G401 (cell line): ENCODE measurements at places on chromosomes 2 and 18.

DNA sequence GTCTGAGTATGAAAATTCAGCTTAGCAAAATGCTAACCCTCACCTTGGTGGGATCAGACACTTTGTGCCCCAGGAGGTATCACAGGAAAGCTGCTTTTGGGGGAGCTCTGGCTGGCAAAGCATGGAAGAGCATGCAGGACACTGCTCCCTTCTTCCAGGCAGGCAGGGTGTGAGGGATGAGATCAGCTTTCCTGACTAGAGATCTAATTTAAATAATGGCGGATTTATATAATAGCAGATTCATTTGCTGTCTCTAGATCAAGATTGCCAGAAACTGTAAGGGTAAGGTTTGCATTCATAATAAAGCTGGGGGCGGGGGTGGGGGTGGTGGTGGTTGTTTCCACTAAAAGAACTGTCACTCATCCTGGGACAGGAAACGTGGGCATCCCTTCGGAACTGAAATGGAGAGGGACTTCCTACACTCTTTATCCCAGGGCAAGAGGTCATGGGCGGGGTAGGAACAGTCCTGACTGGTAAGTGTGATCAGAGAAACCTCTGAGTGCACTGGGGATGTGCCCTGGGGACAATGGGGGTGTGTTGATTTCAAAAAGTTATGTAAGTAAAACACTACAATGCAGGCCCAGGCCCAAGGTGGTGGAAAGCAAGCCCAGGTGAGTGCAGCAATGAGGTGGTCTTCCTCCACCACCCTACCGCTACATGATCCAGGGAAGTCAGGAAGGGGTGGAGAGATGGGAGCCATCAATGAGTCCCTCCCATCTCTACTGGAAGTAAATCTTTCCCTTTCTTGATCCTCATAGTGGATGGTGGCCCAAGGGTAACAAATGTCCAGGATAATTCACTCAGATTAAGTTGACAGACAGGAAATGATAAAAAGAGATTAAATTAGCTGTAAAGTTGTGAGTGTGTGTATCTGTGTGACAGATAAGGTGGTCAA, 171.4 kb upstream of the SERPINE2 start:
- DNase-seq, result no peak

- peak; percentile 9 for DNase-seq
These were observed 250.7 kb downstream of the VAPA start for GRCh38 chr18:10164271-10165071.

DNA sequence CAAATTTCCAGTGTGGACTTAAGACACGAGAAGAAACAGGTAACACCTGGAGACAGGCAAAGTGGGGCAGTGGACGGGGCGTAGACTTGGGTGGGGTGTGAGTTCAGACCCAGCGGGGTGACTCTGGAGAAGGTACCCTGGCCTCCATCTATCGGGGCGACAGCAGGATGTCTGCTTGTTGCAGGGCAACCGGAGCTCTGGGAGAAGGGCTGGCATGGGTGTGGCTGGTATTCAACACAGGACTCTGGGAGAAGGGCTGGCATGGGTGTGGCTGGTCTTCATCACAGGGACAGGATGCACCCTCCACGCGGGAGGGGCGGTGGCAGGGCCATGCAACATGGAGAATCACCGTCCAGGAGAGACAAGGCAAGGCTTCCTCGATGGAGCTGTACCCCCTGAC, 198.5 kb downstream of the HDAC4 start:
- no peak for DNase-seq

GRCh38 chr2:152166633-152167032, 8.9 kb downstream of the STAM2 start:
- no peak for DNase-seq

DNA sequence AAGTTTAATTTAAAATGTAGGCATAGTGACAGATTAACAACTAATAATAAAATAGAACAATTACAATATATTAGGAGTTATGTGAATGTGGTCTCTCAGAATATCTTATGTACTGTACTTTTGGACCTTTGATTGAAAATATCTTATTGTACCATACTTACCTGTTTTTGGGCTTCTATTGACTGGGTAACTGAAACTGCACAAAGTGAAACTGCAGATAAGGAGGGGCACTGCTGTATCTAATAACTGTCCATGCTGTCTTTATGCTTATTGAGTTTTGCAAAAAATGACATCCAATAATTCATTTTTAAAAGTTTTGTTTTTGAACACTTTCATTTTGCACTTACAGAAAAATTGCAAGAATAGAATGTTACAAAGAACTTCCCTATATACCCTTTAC, 19.9 kb downstream of the BIRC6 start:
- no peak for DNase-seq

- DNase-seq, result no peak
These were observed 13.2 kb downstream of the VWA3B start for GRCh38 chr2:98099939-98100743.

- DNase-seq, result no peak
These were observed 48.2 kb downstream of the LIPG start for GRCh38 chr18:49610022-49610445.

DNA sequence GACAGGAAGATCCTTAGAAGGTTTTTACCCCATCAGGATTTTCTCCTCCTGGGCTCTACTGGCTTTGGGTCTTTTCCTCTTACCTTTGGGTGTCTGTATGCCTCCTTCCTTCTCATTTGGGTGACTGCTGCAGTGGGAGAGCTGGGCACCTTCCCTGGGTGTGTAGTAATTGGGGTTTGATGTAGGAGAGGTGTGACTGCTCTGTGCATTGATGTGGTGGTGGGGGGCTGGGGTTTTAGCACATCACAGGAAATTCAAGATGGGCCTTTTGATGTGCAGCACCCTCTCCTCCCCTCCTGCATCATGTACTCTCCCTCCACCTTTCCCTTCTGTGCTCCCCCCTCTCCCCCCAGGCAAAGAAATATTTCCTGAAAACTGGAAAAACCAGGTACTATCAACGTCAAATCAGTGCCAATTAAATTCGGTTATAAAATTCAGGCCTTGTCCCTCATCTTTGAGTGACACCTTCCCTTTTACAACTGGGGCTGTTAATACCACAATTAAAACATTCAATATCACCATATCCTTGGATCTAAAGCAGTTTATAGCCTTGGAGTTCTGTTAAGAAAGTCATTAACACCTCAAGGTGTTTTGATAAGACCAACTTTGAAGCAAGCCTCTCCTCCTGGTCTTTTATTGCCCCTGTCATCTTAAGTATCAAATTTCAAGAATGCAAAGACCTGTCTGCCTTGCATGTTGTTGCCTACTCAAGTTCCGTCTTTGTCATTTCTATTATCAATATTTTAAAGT, 23.3 kb downstream of the EDAR start:
- no peak for DNase-seq

GRCh38 chr18:9792565-9793245, 84.6 kb downstream of the RAB31 start:
- DNase-seq, result no peak

- DNase-seq, result no peak
These were observed 9.1 kb upstream of the ITPRID2 start for GRCh38 chr2:181882246-181883020.

DNA sequence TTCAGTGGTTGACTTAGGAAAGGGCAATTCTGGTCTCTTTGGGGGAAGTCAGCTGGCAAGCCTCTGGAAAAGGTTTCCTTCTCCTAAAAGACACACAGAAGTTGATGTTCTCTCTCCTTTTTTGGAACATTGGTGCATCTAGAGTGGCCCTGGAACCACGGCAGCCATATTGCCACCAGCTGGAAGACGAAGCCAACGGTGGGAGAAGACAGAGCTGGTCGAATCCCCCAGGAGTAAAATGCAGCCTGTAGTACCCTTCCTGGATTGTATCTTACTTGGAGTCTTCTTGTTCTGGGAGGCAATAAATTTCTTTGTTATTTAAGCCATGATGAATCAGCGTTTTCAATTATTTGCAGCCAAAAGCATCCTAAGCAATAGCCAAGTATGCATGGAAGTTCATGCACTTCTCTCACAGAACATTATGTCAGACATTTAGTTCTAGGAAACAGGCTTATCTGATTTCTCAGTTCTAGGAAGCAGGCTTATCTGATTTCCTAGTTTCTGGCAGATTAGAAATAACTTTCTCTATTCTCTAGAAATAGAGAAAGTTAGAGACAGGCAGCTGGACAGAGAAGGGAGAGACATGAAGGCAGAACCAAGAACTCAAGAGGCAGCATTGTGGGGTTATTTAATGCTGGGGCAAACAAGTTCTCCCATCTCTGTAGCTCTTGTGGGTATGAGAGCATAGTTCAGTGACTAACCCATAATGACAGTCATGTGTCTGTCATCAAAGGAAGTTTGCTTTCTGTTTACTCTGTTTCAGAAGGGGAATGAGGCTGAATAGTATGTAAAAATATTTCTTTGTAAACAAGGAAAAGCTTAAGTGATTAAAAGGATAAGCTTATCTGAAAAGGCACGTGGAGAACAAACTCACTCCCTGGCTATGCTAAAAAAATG, 40.5 kb upstream of the NABP1 start:
- DNase-seq, result no peak

- DNase-seq, result no peak
These were observed 101.3 kb downstream of the RAD51AP2 start for GRCh38 chr2:17416884-17417391.

GRCh38 chr18:46067438-46068007, 4.5 kb downstream of the PSTPIP2 start:
- DNase-seq, result no peak

DNA sequence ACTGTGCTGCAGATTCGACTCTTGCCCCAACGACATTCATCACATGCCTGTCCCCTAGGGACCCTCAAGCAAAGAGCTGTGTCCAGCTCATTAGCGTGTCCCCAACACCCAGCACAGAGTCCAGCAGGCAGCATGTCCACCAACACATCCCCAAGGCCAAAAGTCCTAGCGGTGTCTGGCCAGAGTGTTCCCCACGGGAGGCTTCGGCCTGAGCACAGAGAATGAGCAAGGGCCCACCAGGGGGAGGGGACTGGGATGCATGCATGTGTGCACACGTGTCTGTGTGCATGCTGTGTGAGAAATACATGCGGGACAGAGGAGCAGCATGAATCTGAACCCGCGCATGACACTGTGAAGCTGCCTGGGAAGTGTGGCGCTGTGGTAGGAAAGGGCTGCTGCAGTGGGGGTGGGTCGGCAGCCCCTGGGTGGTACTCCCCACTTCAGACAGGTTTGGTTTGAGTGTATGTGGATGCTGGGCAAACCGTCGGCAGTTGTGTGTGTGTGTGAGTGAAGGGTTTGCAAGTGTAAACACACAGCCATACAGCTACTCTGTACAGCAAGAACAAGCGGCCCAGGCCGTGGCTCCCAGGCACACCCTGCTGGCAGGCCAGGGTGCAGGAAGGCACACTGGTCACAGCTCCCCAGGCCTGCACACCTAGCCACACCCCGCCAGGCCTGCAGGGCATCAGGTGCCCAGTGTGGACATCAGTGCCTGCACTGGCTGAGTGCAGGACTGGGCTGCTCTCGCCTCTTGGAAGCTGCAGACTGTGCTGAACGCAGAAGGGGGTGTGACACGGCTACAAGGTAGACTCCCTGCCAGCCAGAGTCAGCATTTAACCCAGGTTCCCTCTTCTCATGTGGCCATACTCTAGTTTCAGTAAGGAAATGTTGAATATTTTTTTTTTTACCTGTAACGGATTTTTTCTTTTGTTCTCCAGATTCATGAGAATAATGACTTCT, 19.5 kb upstream of the HES6 start:
- no peak for DNase-seq

DNA sequence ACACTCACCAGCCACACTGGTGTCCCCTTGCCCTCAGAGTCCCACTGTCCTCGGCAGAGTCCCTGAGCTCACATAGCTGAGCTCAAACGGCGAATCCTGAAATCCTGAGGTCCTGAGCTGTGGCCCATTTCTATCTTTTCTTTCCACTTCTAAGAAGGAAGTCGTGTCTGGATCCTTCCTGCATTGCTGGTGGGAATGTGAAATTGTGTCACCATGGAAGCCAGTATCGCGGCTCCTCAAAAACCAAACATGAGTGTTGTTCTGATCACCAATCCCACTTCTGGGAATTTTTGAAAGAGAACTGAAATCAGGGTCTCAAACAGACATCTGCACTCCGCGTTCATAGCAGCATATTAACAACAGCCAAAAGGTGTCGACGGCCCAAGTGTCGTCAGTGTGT, 244.7 kb downstream of the EIPR1 start:
- DNase-seq, result no peak

DNA sequence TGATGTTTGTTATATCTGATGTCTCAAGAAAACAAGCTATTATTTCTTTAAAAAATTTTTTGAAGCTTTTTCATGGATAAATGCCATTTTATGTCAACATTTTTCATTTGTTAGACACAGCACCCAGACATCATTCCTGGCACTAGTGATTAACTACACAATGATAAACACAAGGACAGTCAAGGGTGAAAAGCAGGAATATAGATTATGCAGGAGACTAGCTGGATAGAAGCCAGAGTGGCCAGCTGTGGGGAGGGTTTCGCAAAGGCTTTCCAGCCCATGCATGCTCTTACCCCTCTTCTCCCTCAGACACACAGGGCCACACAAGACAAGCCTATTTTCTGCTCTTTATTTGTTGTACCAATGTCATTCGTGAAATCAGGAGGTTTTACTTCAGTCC, 127.1 kb upstream of the TTC39C start:
- no peak for DNase-seq

DNA sequence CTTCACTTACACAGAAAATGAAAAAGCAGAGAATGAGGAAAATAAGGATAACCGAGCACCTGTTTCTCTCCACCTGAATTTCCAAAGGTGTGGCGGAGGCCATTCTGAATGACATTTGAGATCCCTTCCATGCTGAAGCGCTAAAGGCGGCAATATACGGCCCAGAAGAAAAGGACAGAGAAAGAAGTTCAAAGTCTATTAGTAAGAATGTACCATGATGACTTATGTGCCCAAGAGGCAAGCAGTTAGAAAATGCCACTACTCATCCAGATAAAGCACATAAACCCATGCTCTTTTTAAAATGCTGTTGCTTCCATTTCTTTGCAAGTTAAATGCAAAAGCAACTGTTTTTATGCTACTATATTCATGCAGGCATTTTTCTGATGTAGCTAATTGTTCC, 37.2 kb downstream of the FEZ2 start:
- DNase-seq, result no peak
